ENCODE measurements at places on chromosomes 4 and X. TPM values are rescaled to one million over a fixed set of nuclear protein-coding genes. Genes with fewer than 3 reads are reported as not detected.

GRCh38 chrX:2708592-2709188 is 17.6 kb downstream of the CD99 start:
- DNase-seq: no peak
- H3K4me1 ChIP-seq: no peaks in the 10 kb centered on the region
- no peaks in the 10 kb centered on the region for H3K27me3 ChIP-seq
- H3K36me3 ChIP-seq: no peaks in the 10 kb centered on the region

SLC25A5 gene
- 762 TPM for total RNA-seq

DNA sequence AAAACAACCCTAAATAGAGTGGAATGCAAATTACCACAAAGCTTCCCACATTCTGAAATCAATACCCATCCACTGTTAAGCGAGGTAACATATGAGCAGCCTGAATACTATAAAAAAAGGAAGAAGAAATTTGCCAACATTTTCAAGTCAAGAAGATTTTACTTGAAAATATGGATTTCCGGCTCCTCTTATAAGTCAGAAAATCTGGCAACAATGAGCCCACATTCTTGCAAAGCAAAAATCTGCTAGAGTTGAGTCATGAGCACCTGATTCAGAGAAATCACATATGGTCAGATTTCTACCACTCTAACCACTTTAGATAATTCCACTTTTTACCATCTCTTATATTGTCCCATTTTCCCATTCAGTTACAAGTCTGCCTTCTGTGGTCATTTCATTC is 395.7 kb downstream of the DTHD1 start:
- H3K27me3 ChIP-seq: no peaks in the 10 kb centered on the region
- no peak overlapping the region for H3K27ac ChIP-seq
- H3K36me3 ChIP-seq: no peaks in the 10 kb centered on the region
- H3K4me1 ChIP-seq: no peaks in the 10 kb centered on the region
- H3K4me3 ChIP-seq: no peak overlapping the region
- DNase-seq: no peak

- H3K4me3 ChIP-seq: no peak overlapping the region
- H3K4me1 ChIP-seq: no peaks in the 10 kb centered on the region
- H3K27me3 ChIP-seq: no peaks in the 10 kb centered on the region
- no peak for DNase-seq
Measured at GRCh38 chrX:40054793-40055192, 43.0 kb downstream of the BCOR start.

- no peaks in the 10 kb centered on the region for H3K36me3 ChIP-seq
- H3K4me1 ChIP-seq: no peaks in the 10 kb centered on the region
- peak; percentile 60 for DNase-seq
- peak overlapping the region; percentile 31 for H3K4me3 ChIP-seq
Measured at GRCh38 chrX:103831342-103831802, 685 bp downstream of the RAB9B start.

DNA sequence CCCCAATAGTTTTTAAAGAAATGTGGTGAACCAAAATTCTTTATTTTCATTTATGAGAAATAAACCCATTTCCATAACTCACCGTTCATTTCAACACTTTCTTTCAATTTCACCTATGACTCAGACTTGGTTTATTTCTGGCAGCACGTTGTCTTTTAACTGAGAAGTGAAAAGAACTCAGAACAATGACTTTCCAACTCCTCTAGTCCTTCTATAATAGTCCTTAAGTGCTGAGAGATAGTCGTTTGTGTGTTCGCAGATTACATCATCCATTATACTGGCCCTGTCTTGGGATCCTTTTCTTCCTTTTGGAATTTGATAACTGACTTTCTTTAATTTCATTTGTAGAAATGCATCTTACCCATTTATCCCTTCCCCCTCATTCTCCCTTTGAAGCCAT is 113.6 kb downstream of the GLUD2 start:
- peak; percentile 12 for DNase-seq
- H3K27ac ChIP-seq: peak overlapping the region; percentile 78
- H3K4me3 ChIP-seq: no peak overlapping the region
- peaks cover 23% of the 10 kb centered on the region for H3K4me1 ChIP-seq
- no peaks in the 10 kb centered on the region for H3K27me3 ChIP-seq
- H3K36me3 ChIP-seq: no peaks in the 10 kb centered on the region

- H3K27ac ChIP-seq: no peak overlapping the region
- no peaks in the 10 kb centered on the region for H3K27me3 ChIP-seq
- no peak for DNase-seq
- no peaks in the 10 kb centered on the region for H3K36me3 ChIP-seq
- no peak overlapping the region for H3K4me3 ChIP-seq
Measured at GRCh38 chr4:107665001-107665400, 55.0 kb downstream of the PAPSS1 start.

DNA sequence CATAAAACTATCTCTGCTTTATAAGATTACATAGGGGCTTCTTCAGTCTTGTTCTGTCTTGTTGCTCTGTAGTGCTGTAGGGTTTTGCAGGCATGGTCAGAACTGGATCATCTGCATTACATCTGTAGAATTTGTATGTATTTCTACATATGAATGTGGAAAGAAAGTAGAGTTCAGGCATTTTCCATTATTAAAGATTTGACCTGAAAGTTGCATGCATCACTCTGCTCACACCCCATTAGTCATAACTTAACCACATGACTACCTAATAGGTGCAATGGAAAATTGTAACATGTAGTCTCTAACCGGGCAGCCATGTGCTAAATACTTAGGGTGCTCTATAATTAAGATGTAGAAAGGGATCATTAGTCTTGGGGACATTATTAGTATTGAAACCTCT is 45.7 kb upstream of the AGA start:
- no peak overlapping the region for H3K4me3 ChIP-seq
- no peaks in the 10 kb centered on the region for H3K4me1 ChIP-seq
- no peaks in the 10 kb centered on the region for H3K27me3 ChIP-seq
- no peak for DNase-seq
- H3K27ac ChIP-seq: no peak overlapping the region
- no peaks in the 10 kb centered on the region for H3K36me3 ChIP-seq

GRCh38 chr4:105934386-105934785 is 39.1 kb downstream of the NPNT start:
- no peak overlapping the region for H3K4me3 ChIP-seq
- no peaks in the 10 kb centered on the region for H3K36me3 ChIP-seq
- H3K27ac ChIP-seq: no peak overlapping the region
- no peak for DNase-seq
- H3K4me1 ChIP-seq: no peaks in the 10 kb centered on the region

TMSB15C gene
- total RNA-seq: not detected

GRCh38 chrX:121407627-121408026 is 360.2 kb downstream of the GLUD2 start:
- no peak overlapping the region for H3K27ac ChIP-seq
- no peaks in the 10 kb centered on the region for H3K4me1 ChIP-seq
- no peak overlapping the region for H3K4me3 ChIP-seq
- no peaks in the 10 kb centered on the region for H3K27me3 ChIP-seq
- H3K36me3 ChIP-seq: no peaks in the 10 kb centered on the region

PDK3 gene
- total RNA-seq: 1.0 TPM

CT45A8 gene
- 27.7 TPM for total RNA-seq

XAGE1A gene
- total RNA-seq: 59.0 TPM

GRCh38 chr4:174537634-174538033 is 15.3 kb upstream of the HPGD start:
- H3K36me3 ChIP-seq: no peaks in the 10 kb centered on the region
- peak; percentile 7 for DNase-seq
- H3K4me3 ChIP-seq: no peak overlapping the region
- H3K4me1 ChIP-seq: no peaks in the 10 kb centered on the region
- no peaks in the 10 kb centered on the region for H3K27me3 ChIP-seq

- no peak for DNase-seq
- peaks cover 4% of the 10 kb centered on the region for H3K4me1 ChIP-seq
- no peak overlapping the region for H3K27ac ChIP-seq
- no peak overlapping the region for H3K4me3 ChIP-seq
- peaks cover 74% of the 10 kb centered on the region for H3K36me3 ChIP-seq
Measured at GRCh38 chr4:2485956-2486355, 17.1 kb downstream of the RNF4 start.

DNA sequence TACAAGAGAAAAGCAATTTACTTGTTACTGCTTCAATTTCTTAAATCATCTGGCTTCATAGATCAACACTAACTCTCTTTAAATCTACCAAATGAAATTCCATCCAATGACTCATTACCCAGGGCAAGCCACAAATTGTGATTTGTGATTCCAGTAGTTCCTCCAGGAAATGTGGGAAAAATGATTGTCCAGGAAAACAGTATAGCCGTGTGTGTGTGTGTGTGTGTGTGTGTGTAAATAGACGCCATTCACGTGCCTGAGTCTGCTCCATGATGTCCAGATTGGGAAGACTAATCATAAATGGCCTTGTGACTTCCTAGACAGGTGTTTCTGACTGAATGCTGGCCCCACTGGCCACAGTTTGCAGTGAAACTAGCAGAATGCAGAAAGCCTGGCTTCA is 121.3 kb downstream of the HS6ST2 start:
- DNase-seq: no peak
- H3K36me3 ChIP-seq: no peaks in the 10 kb centered on the region
- no peaks in the 10 kb centered on the region for H3K4me1 ChIP-seq
- no peak overlapping the region for H3K27ac ChIP-seq
- H3K27me3 ChIP-seq: no peaks in the 10 kb centered on the region

DNA sequence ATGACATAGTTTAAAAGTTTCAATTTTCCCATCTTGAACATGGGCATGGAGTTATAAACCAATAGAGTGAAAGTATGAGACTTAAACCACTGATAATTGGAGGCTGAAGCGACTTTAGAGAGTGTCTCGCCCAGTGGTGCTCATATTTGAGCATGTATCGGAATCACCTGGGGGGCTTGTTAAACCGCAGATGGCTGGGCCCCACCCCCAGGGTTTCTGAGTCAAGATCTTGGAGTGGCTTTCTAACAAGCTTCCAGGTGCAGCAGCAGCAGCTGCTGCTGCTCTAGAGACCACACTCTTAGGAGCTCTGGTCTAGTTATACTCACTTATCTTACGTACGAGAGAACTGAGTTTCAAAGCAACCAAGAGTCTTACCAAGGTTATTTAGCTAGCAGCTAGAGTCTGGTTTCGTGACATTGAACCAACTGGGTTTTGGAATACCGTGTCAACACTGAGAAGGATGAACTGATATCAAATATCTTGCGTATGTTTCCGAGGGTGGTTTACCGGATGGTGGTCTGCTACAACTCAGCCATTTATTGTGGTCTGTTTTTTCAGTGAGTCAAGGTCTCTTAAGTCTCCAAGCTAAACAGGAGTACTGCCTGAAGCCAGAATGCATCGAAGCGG is 5.9 kb downstream of the PHEX start:
- H3K36me3 ChIP-seq: no peaks in the 10 kb centered on the region
- H3K27ac ChIP-seq: no peak overlapping the region
- H3K4me3 ChIP-seq: no peak overlapping the region
- DNase-seq: no peak

PRR32 gene
- not detected for total RNA-seq

PACRGL gene
- 26.4 TPM for total RNA-seq

GRCh38 chr4:82352825-82353366 is 20.9 kb downstream of the HNRNPD start:
- no peak for DNase-seq
- H3K4me1 ChIP-seq: no peaks in the 10 kb centered on the region
- no peak overlapping the region for H3K27ac ChIP-seq
- peaks cover 87% of the 10 kb centered on the region for H3K36me3 ChIP-seq

GRCh38 chr4:36493251-36493650 is 211.8 kb downstream of the DTHD1 start:
- no peaks in the 10 kb centered on the region for H3K36me3 ChIP-seq
- H3K27ac ChIP-seq: no peak overlapping the region
- H3K4me1 ChIP-seq: no peaks in the 10 kb centered on the region
- H3K4me3 ChIP-seq: no peak overlapping the region

DNA sequence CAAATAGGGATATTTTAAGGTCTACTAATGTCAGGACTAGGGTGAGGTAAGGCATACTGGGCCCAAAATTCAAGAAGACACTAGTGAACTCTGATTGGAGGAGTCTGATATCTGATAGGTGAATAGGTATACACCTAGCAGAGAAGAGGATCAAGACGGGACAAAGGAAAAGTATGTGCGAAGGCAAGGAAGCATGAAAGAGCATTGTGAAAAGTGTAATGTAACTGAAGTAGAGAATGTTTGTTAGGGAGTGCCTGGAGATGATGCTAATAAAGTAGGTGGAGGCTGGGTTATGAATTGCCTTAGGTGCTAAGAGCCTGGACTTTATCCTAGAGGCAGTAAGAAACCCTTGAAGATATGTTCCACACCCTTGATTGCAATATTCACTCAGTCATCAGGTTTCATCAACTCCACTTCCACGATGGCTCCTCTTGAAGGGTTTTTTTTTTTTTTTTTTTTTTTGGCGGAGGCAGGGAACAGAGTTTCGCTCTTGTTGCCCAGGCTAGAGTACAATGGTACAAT is 49.9 kb upstream of the XIAP start:
- H3K4me3 ChIP-seq: no peak overlapping the region
- H3K27me3 ChIP-seq: no peaks in the 10 kb centered on the region
- H3K4me1 ChIP-seq: peaks cover 2% of the 10 kb centered on the region
- no peaks in the 10 kb centered on the region for H3K36me3 ChIP-seq

TRO gene
- 0.74 TPM for total RNA-seq

DNA sequence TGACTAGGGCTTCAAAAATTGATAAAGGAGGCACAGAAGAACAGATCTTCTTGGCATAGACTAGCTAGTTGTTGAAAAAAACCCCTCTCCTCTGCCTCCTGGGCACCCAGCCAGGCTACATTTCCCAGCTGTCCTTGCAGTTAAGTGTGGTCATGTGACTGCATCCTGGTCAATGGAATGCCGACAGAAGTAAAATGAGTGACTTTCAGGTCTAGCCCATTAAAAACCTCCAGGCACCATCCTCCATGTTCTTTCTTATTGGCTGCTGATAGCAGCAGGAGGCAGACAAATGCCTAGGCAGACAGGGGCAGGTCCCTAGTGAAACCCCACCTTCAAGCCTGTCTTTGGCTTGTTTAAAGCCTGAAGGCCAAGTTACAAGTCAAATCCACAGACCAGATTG is 35.3 kb downstream of the ATXN3L start:
- H3K36me3 ChIP-seq: no peaks in the 10 kb centered on the region
- H3K4me3 ChIP-seq: no peak overlapping the region
- no peaks in the 10 kb centered on the region for H3K27me3 ChIP-seq
- H3K4me1 ChIP-seq: peaks cover 8% of the 10 kb centered on the region
- no peak for DNase-seq
- no peak overlapping the region for H3K27ac ChIP-seq

- no peak overlapping the region for H3K27ac ChIP-seq
- no peaks in the 10 kb centered on the region for H3K27me3 ChIP-seq
- no peak overlapping the region for H3K4me3 ChIP-seq
Measured at GRCh38 chr4:173415092-173415491, 16.2 kb upstream of the SCRG1 start.
